Stimulated activated naive CD4-positive, alpha-beta T cell treated with Interleukin-2 at 50 U/mL for 16 hours (primary cell): ENCODE measurements at places on chromosomes 12 and 14.

DNA sequence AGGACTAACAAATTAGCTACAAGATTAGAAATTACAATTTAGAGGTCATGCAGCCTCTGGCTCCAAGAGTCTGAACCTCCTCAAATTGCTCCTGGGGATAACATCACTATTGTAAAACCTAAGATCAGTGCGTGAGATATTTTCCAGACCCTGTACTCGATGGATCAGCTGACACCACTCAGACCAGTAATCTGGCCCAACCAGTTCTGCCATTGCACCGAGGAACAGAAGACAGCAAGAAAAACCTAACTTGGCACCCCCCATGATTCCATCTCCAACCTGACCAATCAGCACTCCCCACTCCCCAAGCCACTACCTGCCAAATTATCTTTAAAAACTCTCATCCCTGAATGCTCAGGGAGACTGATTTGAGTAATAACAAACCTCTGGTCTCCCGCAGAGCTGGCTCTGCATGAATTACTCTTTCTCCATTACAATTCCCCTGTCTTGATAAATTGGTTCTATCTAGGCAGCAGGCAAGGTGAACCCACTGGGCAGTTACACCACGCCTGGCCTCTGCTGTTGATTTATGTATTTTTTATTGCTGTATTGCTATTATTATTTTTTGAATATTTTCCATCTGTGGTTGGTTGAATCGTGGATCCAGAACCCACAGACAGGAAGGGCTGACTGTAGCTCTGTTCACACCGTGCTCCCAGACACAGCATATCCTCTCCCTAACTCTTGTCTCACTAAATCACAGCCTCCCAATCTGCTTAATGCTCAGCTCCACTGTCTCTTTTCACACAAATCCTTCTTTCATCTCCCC lies 9.2 kb downstream of the HEBP1 start:
- DNase-seq: no peak

- DNase-seq: no peak
These were observed 1320.5 kb upstream of the SEL1L start for GRCh38 chr14:82854131-82854530.

DNA sequence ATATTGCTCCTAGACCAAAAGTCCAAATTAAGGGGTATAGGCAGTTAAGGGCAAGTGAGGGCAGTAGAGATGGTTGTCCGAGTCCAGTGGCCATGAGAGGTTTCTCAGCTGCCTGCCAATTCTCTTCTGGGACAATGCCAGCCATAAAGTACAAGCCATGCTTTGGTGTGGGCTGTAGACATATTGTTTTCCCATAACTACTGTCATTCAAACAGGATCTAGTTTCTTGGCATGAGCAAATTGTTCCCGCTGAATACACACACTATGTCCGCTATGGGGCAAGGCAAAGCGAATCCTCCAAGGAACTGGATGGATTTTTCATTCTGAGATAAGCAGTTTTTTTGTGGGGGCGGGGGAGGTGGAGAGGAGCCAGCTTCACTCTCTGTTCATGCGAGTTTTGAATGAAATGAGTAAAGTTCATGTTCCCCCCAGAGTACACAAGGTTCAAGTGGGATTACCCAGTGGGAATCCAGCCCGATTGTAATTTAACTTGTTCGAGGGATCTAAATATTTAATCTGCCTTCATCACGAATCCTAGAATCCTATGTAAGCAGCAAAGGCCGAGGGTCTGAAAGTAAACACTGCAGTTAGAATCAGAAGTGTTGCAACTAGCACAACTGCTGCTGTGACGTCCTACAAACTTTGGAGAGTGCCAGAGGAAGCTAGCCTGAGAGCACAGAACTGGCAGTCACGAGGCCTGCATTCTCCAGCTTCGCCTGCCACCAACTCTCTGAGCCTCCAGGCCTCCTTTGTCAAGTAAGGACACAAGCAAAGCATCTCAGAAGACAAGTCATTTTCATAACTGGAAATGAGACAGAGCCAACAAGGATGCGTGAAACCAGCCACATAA lies 137.0 kb downstream of the CRADD start:
- no peak for DNase-seq

DNA sequence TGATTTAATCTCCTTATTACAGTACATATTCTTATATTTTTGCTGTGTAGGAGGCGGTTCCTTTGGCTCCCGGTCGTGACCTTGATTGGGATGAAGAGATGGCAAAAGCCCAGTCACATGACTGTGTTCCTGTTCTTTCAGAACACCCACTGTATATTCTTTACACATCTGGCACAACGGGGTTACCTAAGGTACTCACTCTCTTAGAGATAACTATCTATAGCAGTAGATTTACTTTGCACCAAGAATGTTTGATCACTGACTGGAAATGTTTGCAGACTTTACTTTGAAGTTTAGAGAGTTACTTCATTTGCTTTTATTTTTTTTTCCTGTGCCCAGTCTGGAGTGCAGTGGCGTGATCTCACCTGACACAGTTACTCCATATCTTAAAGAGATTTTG lies 65.2 kb downstream of the ACSS3 start:
- no peak for DNase-seq

GRCh38 chr12:38886064-38886463 lies 19.3 kb downstream of the CPNE8 start:
- DNase-seq: no peak

GRCh38 chr12:31331242-31331641 lies 5.3 kb upstream of the SINHCAF start:
- no peak for DNase-seq

- no peak for DNase-seq
These were observed 222.9 kb downstream of the ZFP36L1 start for GRCh38 chr14:68569970-68570409.

DNA sequence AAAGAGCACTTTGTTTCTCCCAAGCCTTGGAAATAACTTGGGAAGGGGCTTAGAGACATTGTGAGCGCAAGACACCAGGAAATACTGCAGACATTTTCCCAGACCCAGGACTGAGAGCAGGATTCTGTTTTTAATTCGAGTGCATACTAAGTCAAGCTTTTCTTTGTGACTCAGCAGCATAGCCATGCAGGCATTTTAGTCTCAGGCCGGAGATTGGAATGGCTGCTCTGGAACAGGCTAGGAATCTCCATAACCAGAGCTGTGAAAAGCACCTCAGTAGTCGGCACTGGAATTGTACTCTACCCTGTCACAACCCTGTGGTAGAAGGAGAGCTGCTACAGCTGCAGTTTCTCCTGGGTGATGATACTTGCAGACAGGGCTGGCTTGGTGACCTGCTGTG lies 28.9 kb upstream of the GARIN6 start:
- DNase-seq: no peak

- DNase-seq: no peak
These were observed 663.8 kb upstream of the FOXG1 start for GRCh38 chr14:28102814-28103213.
